ENCODE measurements at places on chromosomes 6 and 20.

- peak; percentile 45 for DNase-seq
These were observed 1.3 kb downstream of the BPIFA2 start for GRCh38 chr20:33169176-33169794.

- DNase-seq, result peak; percentile 33
These were observed 152.7 kb upstream of the ENPP5 start for GRCh38 chr6:46323312-46323965.

DNA sequence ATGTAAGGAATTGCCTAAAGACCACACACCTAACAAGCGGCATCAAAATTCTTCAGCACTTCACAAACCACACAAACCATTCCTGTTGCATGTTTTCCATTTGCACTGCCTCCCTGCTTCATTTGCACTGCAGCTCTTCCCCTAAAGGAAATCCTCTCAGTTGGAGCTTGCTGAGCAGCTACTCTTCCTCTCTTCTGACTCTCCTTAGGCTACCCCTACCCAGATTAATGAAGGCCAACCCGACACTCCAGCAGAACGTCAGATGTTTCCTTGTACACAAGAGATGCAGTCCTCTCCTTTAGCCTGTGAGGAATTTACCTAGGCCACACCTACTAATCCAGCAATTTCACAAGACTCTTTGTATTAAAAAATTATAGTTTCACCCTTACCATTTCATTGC lies 8.1 kb downstream of the BEND6 start:
- DNase-seq, result no peak

DNA sequence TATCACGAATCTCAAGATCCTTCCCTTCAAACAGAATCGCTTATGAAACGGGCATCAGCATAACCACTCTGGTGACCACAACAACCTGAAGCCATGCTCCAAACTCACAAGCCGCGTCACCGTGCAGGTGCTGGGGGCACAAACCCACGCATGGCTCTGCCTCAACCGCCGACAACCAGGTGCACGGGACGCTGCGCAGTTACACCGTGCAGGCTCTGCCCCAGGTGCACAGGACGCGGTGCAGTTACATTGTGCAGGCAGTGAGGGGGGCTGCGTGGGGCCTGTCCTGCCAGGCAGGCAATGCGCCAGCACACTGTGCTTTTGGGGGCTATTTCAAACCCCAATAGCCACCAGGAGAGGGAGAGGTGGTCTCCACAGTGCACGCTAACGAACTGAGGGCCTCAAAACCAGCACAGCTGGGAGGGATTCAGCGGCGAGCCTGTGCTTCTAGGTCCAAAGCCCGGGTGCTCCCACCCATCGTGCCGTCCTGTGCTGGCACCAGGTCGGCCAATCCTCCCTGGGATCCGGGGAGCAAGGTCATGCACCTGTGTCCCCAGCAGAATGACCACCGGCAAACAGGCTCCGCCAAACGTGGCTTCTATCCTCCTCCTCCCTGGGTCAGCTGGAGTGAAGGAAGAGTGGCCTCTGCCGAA lies 35.8 kb downstream of the ZBTB46 start:
- no peak for DNase-seq

- DNase-seq, result no peak
These were observed 30.0 kb downstream of the DZANK1 start for GRCh38 chr20:18436847-18437246.

GRCh38 chr6:149045404-149045803 lies 272.1 kb upstream of the TAB2 start:
- DNase-seq, result peak; percentile 72

- DNase-seq, result no peak
These were observed 548.4 kb upstream of the JAG1 start for GRCh38 chr20:11222243-11222642.

DNA sequence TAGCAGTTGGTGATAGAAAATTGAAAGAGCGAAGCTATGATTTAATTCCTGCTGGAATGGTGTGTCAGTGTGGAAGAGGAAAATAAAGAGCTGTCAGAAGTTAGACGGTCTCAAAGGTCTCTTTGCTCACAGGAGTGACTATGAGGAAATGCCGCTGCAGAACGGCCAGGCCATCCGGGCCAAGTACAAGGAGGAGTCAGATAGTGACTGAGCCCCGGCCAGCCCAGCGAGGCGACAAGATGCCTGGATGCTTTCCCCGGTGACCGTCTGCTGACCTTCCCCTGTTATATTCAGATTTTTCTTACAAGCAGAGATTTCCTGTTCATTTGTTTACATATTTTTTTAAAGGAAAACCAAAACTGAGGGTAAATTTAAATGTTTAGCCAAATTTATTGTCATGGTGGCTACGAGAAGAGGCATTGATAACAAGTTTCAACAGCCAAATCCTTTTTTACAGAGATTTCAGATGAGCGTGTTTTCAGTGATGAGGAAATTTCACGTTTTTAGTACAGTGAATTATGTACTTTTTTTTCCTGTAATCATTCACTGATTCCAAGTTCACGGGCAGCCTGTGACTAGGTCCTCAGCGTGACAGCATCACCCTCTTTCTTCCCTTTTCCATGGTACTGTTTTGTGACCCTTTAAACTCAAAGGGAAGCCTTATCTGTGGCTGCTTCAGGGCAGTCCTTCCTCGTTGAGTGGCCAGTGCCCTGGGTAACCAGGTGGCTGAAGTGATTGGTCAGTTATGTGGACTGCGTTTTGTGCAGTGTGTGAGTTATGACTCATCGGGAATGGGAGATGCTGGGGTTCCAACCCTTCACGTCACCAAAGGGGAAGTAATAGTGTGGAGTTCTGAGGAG lies 12.6 kb downstream of the DYNLT1 start:
- DNase-seq, result no peak

DNA sequence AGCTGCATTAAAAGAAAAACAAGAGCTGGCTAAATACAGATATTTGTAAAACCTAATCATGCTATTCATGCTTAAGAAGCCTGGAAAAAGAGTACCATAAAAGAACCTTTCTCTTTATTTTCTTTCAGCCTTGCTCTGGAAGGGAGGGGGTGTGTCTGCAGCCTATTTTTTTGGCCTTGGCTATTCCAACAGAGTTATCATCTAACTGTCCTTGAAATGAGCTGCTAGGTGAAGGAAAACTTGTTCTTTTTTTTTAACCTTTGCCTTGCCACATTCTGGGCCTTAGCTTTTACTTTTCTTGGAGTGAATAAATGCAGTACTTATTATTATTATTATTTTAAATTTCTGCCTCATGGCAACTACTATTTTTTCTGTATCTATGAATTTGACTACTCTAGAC lies 224.9 kb upstream of the SYNCRIP start:
- no peak for DNase-seq

DNA sequence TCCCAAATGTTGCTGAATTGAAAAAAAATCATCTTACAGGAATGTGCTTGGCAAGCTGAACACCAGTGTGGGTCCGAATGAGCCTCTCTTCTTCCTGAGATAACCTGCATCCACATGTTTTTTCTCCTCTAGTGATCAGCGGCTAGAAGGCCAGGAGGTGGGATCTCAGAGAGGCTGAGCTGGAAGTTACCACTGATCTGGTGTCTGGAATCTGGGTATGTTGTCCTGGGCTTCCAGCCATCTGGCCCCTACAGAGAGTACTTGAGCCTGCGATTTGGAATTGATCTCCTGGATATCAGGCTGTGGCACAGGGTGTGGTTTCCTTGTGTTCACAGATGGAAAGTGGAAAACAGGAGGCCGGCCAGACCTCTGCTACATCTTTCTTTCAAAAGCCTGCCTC lies 35.9 kb downstream of the SULF2 start:
- no peak for DNase-seq

- no peak for DNase-seq
These were observed 16.8 kb downstream of the RPP40 start for GRCh38 chr6:4986999-4987398.

DNA sequence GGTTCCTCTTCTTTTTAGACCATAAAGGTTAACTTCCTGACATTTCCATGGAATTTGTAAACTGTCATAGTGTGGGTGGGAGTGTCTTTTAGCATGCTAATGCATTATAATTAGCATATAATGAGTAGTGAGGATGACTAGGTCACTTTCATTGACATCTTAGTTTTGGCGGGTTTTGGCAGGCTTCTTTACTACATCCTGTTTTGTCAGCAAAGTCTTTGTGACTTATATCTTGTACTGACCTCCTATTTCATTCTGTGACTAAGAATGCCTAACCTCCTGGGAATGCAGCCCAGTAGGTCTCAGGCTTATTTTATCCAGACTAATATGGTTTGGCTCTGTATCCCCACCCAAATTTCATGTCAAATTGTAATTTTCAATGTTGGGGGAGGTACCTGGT lies 149.6 kb upstream of the SYNCRIP start:
- DNase-seq, result no peak

DNA sequence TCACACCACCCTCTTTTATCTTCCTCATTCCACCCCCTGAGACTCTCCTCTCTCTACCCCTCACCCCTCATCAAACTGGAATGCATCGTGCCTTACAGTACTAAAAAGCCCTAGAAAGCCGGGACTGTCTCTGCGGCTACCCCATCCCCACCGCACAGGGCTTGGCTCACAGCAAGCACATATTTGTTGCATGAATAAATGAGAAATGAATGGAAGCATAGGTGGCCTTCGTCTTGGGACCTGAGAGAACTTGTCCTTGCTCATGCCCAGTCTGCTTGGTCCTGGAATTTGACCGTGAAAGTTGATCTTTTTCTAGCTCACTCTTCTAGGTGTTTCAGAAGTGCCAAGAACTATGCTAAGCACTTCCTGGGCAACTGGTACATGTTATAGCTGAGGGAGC lies 53.3 kb downstream of the APCDD1L start:
- no peak for DNase-seq

DNA sequence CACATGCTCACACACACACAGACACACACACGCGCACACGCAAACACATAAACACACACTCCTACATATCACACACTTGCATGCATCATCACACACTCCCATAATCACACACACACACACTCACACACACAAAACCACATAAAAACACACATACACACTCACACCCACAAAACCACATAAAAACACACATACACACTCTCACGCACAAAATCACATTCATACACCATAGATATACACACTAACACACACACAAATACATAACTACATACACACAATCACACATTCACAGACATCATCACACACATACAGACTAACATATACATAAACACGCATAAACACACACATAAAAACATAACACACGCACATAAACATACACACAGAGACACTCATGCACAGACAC lies 57.8 kb upstream of the QKI start:
- DNase-seq, result no peak

GRCh38 chr20:61776491-61777075 lies 289.1 kb downstream of the TAF4 start:
- DNase-seq, result no peak

GRCh38 chr6:63491119-63491518 lies 81.2 kb upstream of the LOC128125822 start:
- DNase-seq, result no peak

DNA sequence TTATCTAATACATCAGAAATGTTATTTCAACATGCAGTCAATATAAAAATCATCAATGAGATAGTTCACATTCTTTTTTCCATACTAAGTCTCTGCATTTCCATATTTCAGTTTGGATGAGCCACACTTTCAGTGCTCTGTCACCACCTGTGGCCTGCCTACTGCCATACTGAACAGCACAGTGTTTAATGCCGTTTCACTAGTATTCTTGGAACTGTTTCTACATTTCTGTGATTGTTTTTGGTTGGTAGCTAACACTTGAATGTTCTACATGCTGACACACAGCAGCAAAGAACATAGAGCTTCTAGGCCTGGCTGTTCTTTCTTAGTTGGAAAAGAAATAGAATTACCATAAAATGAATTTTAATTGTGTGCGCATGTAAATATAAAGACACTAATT lies 61.4 kb upstream of the KIF25 start:
- DNase-seq, result no peak

DNA sequence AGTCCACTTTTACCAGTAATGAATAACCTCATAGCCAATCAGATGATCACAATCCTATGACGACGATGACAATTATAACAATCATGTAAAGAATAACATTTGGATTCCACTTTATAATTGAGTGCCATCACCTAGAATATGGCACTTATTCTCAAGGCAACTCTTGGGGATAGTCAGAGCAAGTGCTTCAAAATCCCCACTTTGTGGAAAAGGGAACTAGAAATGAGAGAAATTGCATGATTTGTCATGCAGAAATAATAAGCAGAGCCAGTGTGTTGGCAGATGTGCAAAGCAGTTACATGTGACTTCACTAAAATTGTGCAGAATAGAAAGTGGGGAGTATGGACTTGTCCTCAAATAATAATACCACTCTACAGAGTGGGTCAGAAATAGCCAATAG lies 41.3 kb downstream of the FRK start:
- no peak for DNase-seq

DNA sequence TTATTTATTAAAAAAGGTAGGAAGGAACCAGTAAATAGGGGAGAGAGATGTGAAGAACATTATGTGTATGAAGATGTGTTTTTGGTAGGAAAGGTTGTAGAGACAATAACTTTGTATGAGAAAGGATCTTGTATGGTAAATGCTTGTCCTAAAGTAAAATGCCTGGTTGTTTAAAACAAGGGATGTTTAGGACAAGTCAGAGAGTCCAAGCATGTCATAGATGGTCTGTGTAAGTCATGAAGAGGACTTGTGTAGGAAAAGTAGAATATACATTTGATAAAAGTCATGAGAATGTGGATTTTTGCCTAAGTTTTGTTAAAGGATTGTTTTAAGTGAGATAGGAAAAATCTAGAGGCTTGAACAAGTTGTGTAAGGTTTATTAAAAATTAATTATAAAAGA lies 325.1 kb downstream of the CDH26 start:
- no peak for DNase-seq

GRCh38 chr20:53921443-53921973 lies 148.9 kb downstream of the BCAS1 start:
- DNase-seq, result no peak

- DNase-seq, result peak; percentile 37
These were observed 10.4 kb downstream of the RPL7L1 start for GRCh38 chr6:42889815-42890214.

GRCh38 chr6:10305790-10306415 lies 109.0 kb downstream of the TFAP2A start:
- no peak for DNase-seq

GRCh38 chr6:13931797-13932402 lies 7.1 kb downstream of the RNF182 start:
- no peak for DNase-seq

GRCh38 chr6:95292011-95292410 lies 285.3 kb upstream of the MANEA start:
- DNase-seq, result no peak

All from activated CD4-positive, alpha-beta memory T cell treated with anti-CD3 and anti-CD28 coated beads for 36 hours (primary cell).